ENCODE measurements at places on chromosomes 11 and 22.

DNA sequence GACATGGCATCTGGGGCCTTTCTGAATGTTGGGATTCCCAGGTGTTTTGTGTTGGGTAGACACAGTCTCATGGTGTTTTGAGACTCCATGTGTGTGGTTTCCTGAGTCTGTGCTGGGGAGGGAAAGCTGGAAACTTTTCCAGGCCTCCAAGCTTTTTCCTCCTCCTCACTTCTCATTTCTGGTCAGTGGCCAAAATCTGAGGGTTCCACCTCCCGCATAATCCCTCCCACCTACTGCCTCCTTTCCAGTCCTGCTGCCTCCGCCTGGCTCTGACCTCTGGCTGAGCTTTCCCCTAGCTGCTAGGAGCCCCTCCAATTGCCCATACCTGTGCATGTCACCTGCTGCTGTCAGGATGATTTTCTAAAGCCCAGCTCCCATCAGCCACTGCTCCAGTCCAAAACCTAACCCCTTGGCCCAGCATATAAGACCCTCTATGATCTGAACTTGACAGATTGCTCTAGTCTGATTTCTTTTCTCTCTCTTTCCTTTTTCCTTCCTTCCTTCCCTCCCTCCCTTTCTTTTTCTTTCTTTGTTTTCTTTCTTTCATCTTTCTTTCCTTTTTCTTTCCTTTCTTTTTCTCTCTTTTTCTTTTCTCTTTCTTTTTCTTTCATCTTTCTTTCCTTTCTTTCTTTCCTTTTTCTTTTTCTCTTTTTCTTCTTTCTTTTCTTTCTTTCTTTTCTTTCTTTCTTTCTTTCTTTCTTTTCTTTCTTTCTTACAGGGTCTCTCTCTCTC lies 51.4 kb upstream of the NECTIN1 start:
- no peak for DNase-seq

GRCh38 chr11:3902441-3902840 lies 47.0 kb downstream of the STIM1 start:
- DNase-seq, result no peak

DNA sequence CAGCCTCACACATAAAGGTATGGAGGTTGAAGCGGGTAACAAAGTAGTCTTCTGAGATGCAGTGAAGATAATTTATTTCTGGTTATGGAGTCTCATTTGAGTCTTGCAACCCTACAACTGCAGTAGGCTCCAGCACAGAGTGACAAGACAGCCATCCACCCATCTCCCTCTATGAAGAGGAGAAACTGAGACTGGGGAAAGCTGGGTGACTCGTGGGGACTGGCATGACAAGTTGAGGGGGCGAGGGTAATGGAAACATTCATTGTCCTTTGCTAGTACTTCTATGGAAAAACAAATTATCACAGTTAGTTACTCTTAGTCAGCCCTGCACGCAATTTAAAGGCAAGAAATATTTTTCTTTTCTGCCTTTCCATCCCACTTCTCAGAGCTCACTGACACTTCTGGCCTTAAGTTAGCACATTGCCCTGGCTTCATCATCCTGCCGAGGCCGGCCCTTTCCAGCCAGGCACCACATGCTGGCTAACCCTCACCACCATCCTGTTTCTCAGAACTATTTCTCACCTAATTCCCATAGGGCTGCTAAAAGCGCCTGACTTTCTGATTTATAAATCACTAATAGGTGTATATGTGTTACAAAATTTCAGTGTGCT lies 361.1 kb downstream of the ETS1 start:
- DNase-seq, result no peak

- no peak for DNase-seq
Measured at GRCh38 chr11:56782167-56782847, 33.8 kb upstream of the OR9G4 start.

- DNase-seq, result no peak
Measured at GRCh38 chr11:6734616-6735015, 37.2 kb downstream of the OR2AG2 start.

- peak; percentile 87 for DNase-seq
Measured at GRCh38 chr11:93784145-93784934, at the start of gene MED17. MED17 (plus strand) TSS chr11:93784282; CDS start chr11:93784514, 232 bp downstream.

- no peak for DNase-seq
Measured at GRCh38 chr11:46521961-46522681, 71.7 kb downstream of the AMBRA1 start.

DNA sequence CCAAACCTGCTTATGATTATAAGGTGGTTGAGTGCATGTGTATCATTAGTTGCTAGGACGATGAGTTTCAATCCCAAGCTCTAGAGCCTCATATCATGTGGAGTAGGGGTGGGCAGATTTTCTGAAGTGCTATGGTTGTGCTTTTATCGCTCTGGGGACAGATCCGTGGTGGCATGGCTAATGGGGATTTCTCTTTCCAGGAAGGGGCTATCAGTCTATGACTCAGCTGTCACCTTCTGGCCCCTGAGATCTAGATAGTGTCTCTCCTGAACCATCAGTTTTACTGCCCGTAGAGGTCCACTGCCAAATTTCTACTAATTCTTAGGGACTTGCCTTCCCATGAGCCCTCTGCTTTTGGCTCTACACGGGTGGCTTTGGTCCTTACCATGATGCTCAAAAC lies 51.8 kb downstream of the FDX1 start:
- no peak for DNase-seq

DNA sequence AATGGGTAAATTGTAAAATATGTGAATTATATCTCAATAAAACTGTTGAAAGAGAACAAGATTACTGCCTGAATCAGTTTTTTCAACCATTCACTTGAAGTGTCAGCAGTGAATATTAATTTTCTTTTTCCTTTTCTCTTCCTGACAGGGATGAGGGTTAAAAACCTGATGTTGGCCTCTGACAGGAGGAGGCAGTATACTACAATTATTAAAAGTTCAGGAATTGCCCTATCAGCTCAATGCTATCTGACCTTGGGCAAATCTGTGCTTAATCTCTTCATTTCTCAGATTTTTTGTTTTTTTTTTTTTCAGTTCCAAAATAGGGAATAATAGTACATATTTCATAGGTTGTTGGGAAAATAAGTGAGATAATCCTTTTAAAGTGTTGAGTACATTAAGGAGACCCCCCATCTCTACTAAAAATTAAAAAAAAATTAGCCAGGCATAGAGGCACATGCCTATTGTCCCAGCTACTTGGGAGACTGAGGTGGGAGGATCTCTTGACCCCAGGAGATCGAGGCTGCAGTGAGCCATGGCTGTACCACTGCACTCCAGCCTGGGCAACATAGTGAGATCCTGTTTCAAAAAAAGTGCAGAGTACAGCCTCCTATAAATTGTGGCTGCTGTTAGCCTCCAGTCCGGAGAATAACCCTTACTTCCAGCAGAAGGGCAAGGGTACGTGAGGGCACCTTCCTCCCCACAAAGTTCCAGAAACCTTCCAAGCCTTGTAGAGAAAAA lies 48.8 kb downstream of the TRIM44 start:
- no peak for DNase-seq

- peak; percentile 99 for DNase-seq
Measured at GRCh38 chr11:66976028-66976467, 944 bp downstream of the C11orf86 start.

DNA sequence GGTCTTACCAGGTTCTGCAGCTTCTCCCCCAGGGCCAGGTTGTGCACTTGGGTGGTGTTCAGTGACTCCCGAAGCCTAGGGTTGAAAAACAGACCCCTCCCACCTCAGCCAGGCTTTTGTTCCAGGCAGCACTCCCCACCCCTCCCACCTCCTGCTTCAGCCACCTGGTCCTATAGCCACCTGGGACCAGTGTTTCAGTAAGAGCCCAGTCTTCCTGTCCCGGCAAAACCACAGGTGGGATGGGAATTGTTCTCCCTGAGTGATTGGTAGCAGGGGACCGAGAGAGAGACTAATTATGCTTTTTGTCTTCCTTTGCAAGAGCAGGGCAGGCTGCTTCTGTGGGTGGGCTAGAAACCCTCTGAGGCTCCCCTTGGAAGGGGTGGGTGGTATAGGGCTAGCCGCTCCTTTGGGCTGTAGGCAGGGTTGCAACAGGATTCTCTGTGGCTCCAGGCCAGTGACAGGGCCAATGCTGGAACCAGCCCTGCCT lies 8.5 kb upstream of the NAALADL1 start:
- DNase-seq, result no peak

DNA sequence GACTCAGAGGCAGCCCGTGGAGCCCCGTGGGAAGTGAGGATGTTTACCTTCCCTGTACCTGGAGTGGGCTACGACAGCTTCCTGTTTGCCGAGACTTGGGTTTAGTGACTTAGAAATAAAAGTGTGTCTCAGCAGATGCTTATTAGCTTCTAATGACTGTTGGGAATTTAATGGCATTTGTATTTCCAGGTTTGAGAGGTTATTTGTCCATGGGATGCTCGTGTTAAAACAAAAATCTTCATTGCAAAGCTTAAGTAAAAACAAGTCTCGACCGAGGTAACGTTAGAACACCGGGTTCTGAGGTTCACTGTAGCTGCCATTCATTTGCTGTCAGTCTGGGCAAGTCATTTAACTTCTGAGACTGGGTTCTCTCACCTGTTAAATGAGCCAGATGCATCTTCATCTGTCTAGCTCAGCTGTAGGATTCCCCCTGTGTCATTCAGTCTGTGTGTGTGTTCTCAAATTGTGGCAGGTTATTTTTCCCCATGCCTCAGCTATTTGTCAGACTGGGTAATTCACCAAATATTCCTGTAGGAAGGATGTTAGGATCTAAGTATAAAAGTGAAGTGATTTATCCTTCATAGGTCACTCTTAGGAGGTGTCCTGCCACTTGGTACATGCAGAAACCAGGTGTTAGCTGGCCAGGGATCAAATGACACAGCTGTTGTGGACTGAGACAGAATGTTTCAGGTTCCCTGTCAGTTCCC lies 791 bp downstream of the EI24 start:
- DNase-seq, result no peak

DNA sequence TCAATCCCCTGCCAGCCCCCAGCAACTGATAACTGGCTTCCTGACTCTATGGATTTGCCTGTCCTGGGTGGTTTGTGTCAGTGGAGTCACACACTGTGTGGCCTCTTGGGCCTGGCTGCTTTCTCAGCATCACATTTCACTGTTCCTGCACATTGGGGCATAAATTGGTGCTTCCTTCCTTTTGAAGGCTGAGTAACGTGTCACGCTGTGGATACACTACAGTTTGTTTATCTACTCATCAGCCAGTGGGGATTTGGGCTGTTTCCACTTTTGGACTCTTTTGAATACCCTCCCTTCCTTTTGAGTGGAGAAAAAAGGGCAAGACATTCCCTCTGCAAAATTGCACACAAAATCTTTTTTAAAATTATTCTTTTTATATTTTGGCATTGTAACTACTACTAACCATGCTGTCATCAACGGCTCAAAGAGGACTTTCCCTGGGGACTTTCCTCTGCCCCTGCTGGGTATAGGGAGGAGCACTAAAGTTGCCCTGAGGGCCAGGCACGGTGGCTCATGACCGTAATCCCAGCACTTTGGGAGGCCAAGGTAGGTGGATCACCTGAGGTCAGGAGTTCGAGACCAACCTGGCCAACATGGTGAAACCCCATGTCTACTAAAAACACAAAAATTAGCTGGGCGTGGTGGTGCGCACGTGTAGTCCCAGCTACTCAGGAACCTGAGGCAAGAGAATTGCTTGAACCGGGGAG lies 7.8 kb upstream of the CELSR1 start:
- no peak for DNase-seq

DNA sequence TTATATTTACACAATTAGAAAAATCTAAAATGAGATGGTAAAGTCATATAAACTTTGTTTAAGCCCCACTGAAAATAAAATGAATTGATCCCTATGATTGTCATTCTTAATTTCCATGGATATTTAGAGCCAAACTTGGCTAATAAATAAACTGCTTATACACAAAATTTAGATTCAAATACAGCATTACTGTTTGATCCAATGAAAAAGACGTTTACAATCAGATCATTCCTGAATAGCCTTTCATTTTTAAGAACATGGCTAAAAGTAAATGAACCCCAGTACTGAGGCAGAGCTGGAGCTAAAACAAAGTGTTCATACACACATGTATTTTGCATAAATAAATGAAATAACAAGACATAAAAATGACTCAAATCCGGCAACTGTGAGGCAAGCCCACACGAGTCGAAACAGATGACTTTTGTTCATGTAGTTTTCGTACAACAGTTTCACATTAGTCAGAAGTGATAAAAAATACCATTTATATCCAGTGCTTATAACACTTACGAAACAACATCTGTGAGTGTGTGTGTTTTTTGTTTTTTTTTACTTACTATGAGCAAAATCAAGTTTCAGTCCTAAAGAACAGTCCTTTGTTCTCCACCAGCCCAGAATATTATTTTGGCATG lies 386.5 kb downstream of the SOX6 start:
- DNase-seq, result no peak

DNA sequence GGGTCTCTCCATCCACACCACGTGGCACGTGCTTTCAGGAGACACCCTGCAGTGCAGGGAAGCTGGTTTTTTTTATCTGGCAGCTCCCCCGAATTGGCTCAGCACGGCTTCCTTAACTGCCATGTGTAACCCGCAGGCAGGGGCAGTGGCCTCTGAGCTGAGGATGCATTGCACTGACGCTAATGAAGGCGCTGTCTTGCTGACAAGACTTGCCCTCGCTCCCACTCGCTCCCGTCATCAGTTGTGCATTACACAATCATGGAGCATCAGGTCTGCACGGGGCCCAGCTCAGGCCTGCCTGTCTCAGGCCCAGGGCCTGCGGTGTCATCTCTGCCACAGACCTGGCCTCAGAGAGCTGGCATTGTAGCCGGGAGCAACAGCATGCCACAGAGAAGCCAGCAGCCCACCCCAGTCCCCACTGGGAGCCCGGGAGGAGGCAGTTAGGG lies 95.9 kb downstream of the ARHGAP8 start:
- no peak for DNase-seq

DNA sequence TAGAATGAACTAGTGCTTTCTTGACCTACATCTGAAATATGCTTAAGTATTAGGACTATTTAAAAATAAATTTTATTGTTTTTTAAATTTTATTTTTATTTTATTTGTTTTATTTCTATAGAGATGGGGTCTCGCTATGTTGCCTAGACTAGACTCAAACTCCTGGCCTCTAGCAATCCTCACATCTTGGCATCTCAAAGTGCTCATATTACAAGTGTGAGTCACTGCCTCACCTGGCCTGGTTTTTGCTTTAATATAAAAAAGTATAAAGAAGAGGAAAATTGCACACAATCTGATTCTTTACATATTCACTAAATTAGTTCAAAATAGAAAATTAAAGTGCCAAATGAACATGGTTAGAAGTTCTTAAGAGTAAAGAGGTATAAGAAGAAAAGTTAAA lies 37.5 kb downstream of the HEPHL1 start:
- no peak for DNase-seq

- DNase-seq, result no peak
Measured at GRCh38 chr22:30742291-30743256, 47.9 kb downstream of the OSBP2 start.

- no peak for DNase-seq
Measured at GRCh38 chr22:43066844-43067385, 22.3 kb downstream of the TTLL1 start.

GRCh38 chr11:88175569-88176075 lies 379 bp upstream of the RAB38 start:
- no peak for DNase-seq

DNA sequence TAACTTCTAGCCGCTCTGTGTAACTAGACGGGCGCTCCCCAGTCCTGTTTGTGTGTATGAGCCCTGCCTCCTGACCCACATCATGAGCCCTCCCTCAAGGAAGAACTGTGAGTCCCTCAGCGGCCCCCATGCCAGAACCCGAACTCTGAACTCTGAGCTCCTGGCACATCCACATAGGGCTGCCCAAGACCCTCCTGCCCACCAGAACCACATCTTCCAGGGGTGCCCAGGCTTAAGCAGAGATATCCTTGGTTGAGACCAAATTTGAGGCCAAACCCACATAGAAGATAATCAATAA lies 3.0 kb downstream of the TRIM29 start:
- DNase-seq, result no peak
